Stimulated activated CD4-positive, alpha-beta T cell treated with anti-CD3 and anti-CD28 coated beads, Interleukin-2, amount 100 ng/mL, for 24 hours (primary cell): ENCODE measurements at places on chromosomes 5 and 9.

GRCh38 chr5:2735996-2736395, 15.5 kb downstream of the IRX2 start:
- DNase-seq = no peak

- no peak for DNase-seq
Observed at GRCh38 chr9:128310461-128310860, 11.8 kb downstream of the TRUB2 start.

DNA sequence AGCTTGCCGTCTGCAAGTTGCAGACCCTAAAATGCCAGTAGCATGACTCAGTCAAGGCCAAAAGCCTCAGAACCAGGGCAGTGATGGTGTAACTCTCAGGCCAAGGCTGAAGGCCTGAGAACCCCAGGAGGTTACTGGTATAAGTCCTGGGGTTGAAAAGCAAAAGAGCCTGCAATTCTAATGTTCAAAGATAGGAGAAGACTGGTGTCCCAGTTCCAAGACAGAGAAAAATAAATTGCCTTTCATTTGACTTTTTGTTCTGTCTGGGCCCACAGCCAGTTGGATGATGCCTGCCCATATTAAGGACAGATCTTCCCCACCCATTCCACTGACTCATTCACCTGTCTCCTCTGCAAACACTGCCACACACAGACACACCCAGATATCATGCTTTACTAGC, 673.2 kb downstream of the CDH18 start:
- no peak for DNase-seq

- no peak for DNase-seq
Observed at GRCh38 chr9:37329576-37329975, 92.9 kb upstream of the GRHPR start.

- no peak for DNase-seq
Observed at GRCh38 chr5:138054847-138055558, 22.1 kb upstream of the FAM13B start.

- no peak for DNase-seq
Observed at GRCh38 chr5:95939465-95939864, 22.2 kb downstream of the ELL2 start.

GRCh38 chr5:154300207-154300883, 109.8 kb downstream of the GALNT10 start:
- no peak for DNase-seq

- DNase-seq = no peak
Observed at GRCh38 chr9:27925815-27926214, 352.5 kb upstream of the C9orf72 start.

- DNase-seq = no peak
Observed at GRCh38 chr5:78889369-78890140, 95.6 kb downstream of the ARSB start.

- no peak for DNase-seq
Observed at GRCh38 chr5:64585646-64586045, 79.8 kb downstream of the RGS7BP start.

GRCh38 chr9:119443179-119443578, 73.9 kb upstream of the BRINP1 start:
- DNase-seq = no peak

- DNase-seq = no peak
Observed at GRCh38 chr9:91994422-91994821, 44.4 kb upstream of the ROR2 start.

GRCh38 chr9:86557063-86557766, 203.0 kb upstream of the TUT7 start:
- DNase-seq = no peak

DNA sequence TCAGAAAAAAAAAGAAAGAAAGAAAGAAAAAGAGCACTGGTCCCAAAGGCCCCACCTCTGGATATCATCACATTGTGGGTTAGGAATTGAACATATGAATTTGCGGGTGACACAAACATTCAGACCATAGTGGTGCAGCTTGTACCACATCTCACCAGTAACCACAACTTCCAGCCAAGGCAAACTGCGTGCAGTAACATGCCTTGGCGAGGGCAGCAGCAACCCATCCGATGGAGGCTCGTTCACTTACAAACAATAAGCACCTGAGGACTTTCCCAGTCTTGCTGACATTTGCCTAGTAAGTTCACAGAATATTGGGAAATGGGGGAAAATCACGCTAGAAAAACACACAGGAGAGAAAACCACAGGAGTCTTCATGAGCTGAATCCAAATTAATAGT, 508.1 kb downstream of the ZNF608 start:
- DNase-seq = no peak

GRCh38 chr5:73030995-73031394, 75.2 kb downstream of the FCHO2 start:
- DNase-seq = no peak

DNA sequence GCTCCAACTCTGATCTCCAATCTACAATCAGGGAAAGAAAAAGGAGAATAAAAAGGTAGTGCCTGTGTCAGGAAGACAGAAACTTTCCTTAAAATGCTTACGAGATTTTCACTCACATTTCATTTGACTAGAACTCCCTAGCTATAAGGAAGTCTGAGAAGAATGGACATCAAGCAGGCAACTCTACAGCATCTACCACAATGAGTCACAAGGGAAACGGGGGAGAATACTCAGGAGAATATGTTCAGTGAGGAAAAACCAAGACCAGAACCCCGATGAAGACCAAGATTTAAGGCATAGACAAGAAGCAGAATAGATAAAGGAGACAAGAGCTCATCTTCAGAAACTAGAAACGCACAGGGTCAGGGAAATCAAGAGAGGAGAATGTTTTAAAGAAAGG, 9.0 kb upstream of the SETD9 start:
- DNase-seq = no peak

- no peak for DNase-seq
Observed at GRCh38 chr9:118529210-118529609, 825.0 kb downstream of the TLR4 start.

DNA sequence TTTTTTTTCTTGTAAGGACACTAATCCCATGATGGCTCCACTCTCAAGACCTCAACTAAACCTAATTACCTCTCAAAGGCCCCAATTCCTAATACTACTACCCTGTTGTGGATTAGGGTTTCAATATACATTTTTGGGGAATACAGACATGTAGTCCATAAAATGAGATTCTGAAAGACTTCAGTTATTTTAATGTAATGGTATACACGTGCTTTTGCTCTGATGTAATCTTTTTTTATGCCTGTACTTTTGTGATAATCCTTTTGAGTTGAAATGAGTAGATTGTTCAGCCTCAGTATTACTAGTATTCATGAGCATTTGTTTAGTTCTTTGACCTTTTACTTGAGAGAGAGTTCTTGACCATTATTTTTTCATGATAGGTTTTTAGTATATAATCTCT, 9.5 kb downstream of the CEP78 start:
- DNase-seq = no peak

GRCh38 chr5:121288781-121289180, 562.9 kb upstream of the FTMT start:
- DNase-seq = no peak
